ENCODE measurements at places on chromosomes 6 and 20.

DNA sequence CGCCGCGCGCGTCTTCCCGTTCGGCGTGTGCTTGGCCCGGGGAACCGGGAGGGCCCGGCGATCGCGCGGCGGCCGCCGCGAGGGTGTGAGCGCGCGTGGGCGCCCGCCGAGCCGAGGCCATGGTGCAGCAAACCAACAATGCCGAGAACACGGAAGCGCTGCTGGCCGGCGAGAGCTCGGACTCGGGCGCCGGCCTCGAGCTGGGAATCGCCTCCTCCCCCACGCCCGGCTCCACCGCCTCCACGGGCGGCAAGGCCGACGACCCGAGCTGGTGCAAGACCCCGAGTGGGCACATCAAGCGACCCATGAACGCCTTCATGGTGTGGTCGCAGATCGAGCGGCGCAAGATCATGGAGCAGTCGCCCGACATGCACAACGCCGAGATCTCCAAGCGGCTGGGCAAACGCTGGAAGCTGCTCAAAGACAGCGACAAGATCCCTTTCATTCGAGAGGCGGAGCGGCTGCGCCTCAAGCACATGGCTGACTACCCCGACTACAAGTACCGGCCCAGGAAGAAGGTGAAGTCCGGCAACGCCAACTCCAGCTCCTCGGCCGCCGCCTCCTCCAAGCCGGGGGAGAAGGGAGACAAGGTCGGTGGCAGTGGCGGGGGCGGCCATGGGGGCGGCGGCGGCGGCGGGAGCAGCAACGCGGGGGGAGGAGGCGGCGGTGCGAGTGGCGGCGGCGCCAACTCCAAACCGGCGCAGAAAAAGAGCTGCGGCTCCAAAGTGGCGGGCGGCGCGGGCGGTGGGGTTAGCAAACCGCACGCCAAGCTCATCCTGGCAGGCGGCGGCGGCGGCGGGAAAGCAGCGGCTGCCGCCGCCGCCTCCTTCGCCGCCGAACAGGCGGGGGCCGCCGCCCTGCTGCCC is 1.1 kb downstream of the SOX4 start:
- no peaks in the 10 kb centered on the region for H3K27me3 ChIP-seq
- H3K27ac ChIP-seq = peak overlapping the region; percentile 98
- DNase-seq = peak; percentile 60
- H3K4me3 ChIP-seq = peak overlapping the region; percentile 97
- peaks cover 36% of the 10 kb centered on the region for H3K4me1 ChIP-seq
- no peaks in the 10 kb centered on the region for H3K36me3 ChIP-seq

DNA sequence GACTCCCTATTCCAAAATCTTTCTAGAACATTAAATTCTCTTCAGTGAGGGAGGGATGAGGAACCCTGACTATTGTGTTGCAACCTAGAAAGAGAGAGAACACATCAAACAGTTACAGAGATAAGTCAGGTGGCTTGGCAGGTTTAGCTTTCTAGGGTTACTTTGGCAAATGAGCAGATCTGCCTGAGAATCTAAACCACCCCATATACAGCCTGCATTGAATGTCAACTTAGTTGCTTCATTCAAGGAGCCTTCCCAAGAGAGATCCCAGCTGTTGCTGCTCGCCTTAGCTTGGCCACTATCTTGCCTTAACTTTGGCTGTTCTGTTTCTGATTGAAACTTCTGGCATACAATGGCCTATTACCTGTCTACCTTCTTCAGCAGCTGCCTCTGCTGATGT is 74.7 kb upstream of the TCF21 start:
- H3K27me3 ChIP-seq = no peaks in the 10 kb centered on the region
- no peaks in the 10 kb centered on the region for H3K4me1 ChIP-seq
- no peak overlapping the region for H3K27ac ChIP-seq
- no peak for DNase-seq
- no peak overlapping the region for H3K4me3 ChIP-seq

DNA sequence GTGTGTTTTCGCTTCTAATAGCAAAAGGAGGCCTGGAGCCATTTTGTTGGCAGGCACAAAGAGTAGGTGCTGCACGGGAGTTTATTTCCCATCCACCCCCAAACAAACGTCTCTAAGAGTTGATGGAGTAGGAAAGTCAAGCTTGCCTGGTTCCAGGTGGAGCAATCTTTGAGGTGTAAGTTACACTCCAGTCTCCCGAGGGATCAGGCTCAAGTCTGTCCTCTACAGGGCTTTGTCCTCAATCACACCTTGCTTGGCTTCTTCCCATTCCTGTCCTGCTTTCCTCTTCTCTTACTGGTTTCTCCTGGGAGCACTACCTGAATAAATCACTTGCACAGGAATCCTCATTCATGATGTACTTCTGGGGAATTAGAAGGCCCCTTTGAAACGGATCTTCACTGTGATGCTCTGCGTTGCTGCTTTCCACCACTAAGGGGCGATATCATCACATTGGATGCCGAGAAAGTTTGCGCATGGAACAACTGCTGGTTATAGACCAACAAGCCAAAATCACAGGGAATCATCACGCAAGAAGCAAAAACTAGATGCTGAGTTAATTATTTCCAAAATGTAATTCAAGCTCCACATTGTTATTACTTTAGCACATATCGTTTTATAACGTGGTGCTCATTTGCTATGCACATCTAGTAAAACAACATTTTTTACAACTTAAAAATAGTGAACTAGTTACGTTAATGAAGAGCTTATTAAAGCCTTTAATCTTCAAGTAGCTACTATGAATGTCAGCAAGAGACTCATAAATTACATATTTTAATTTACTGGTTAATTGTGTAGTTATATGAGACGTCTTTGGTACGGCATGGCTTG is 156.8 kb downstream of the DNAH8 start:
- peak; percentile 47 for DNase-seq
- H3K4me3 ChIP-seq = no peak overlapping the region
- H3K4me1 ChIP-seq = no peaks in the 10 kb centered on the region
- H3K27me3 ChIP-seq = peaks cover 11% of the 10 kb centered on the region
- H3K27ac ChIP-seq = no peak overlapping the region

DNA sequence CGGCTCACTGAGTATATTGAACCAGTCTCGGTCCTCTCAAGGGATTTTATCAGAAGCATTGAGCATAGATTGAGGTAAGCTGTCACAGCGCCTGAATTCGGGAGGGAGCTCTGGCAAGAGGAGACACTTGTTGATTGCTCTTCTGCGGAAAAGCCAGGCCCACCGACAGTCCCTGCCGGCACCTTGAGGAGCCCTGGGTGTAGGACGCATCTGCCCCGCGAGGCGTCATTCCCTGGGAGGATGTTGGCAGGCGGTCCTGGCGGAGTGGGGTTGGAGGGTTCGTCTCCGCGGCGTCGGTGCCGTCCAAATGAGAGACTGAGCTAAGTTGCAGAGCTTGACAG is 843 bp downstream of the FBXO9 start:
- no peaks in the 10 kb centered on the region for H3K27me3 ChIP-seq
- peak; percentile 52 for DNase-seq
- peak overlapping the region; percentile 69 for H3K4me3 ChIP-seq
- H3K36me3 ChIP-seq = no peaks in the 10 kb centered on the region

GRCh38 chr20:13245250-13245723 is 24.2 kb downstream of the ISM1 start:
- DNase-seq = no peak
- H3K4me3 ChIP-seq = no peak overlapping the region
- no peaks in the 10 kb centered on the region for H3K27me3 ChIP-seq
- no peak overlapping the region for H3K27ac ChIP-seq

- H3K27ac ChIP-seq = no peak overlapping the region
- H3K4me1 ChIP-seq = no peaks in the 10 kb centered on the region
- no peak for DNase-seq
- H3K4me3 ChIP-seq = no peak overlapping the region
Measured at GRCh38 chr6:147135211-147135681, 69.0 kb upstream of the STXBP5 start.

DNA sequence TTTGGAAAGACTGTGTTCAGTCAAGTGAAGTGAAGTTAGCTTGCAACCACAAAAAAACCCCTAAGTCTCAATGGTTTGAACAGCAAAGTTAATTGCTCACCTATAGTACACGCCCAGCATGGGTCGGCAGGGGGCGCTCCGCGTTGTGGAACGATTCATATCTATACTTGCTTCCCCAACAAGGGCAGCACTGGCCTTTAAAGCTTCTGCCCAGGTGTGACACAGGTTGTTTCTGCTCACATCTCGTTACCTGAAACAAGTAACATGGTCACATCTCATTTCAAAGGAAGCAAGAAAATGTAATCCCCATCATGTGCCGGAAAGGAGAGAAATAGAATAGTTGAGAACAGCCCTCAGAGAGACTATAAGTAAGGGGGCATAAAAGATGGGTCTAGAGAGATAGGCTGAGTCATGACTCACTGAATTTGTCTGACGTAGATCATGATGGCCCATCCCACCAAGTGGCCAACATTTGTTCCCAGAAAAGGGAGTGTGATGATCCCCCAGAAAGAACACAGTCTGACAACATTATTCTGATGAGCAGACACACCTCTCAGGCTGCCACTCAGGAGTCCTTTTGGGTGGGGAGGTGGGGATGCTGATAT is 29.0 kb downstream of the HNF4A start:
- no peaks in the 10 kb centered on the region for H3K36me3 ChIP-seq
- peaks cover 20% of the 10 kb centered on the region for H3K4me1 ChIP-seq
- no peak overlapping the region for H3K27ac ChIP-seq
- peak; percentile 91 for DNase-seq
- peaks cover 14% of the 10 kb centered on the region for H3K27me3 ChIP-seq

GRCh38 chr6:43768506-43768860 is 1.5 kb upstream of the VEGFA start:
- no peak overlapping the region for H3K27ac ChIP-seq
- no peak for DNase-seq
- H3K27me3 ChIP-seq = no peaks in the 10 kb centered on the region
- no peaks in the 10 kb centered on the region for H3K36me3 ChIP-seq
- H3K4me3 ChIP-seq = no peak overlapping the region
- H3K4me1 ChIP-seq = no peaks in the 10 kb centered on the region

- no peaks in the 10 kb centered on the region for H3K27me3 ChIP-seq
- H3K4me1 ChIP-seq = no peaks in the 10 kb centered on the region
- DNase-seq = no peak
- H3K27ac ChIP-seq = no peak overlapping the region
Measured at GRCh38 chr6:73302339-73302738, 39.3 kb upstream of the KHDC1 start.

DNA sequence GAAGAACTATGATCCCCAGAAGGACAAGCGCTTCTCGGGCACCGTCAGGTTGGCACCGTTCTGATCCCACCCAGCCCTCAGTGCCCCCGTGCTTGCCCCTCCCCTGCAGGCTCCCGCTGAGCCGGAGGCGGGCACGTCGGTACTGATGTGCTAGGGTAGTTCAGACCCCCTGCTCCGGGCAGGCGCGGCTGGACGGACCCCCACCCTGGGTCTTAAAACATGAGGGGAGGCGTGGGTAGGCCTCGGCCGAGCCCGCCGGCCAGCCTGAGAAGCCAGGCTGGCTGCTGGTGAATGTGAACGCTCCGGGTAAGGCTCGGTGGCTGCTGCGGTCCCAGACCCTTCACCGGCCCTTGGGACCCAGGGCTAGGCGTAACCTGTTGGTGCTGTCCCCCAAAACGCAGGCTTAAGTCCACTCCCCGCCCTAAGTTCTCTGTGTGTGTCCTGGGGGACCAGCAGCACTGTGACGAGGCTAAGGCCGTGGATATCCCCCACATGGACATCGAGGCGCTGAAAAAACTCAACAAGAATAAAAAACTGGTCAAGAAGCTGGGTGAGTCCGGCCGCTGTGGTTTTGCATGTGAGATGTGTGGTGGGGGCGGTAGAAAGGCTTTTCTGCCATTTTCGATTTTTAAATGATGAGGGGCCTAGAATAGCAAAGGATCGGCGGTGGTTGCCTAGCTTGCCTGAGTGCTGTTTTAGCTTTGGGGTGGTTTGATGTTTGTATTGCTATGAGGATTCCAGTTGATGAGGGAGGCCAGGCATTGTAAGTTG is 964 bp downstream of the RPL10A start:
- no peaks in the 10 kb centered on the region for H3K36me3 ChIP-seq
- no peak for DNase-seq
- no peaks in the 10 kb centered on the region for H3K27me3 ChIP-seq

GRCh38 chr6:26295691-26296555 is 69.1 kb upstream of the BTN3A2 start:
- H3K27me3 ChIP-seq = no peaks in the 10 kb centered on the region
- H3K4me1 ChIP-seq = peaks cover 3% of the 10 kb centered on the region
- peak; percentile 27 for DNase-seq
- no peak overlapping the region for H3K27ac ChIP-seq

DNA sequence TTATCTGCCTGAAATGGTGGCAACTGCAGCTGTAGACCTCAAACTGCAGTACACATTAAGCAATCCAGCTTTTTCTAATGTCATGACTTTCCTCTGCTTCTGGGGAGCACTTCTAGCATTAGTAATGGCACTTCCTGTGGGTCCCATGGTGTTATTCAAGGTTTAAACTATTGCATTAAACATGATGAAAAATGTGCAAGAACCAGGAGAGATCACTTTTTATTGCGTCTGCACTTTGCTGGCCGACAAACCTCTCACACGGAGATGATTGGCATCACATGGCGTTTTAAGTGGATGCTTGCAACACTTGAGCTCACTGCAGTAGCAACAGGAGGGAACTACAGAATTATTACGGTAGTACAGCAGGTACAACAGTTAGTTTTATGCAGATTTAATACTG is 148.4 kb downstream of the HIVEP2 start:
- H3K4me1 ChIP-seq = no peaks in the 10 kb centered on the region
- no peaks in the 10 kb centered on the region for H3K36me3 ChIP-seq
- no peaks in the 10 kb centered on the region for H3K27me3 ChIP-seq
- no peak for DNase-seq
- no peak overlapping the region for H3K27ac ChIP-seq
- no peak overlapping the region for H3K4me3 ChIP-seq

DNA sequence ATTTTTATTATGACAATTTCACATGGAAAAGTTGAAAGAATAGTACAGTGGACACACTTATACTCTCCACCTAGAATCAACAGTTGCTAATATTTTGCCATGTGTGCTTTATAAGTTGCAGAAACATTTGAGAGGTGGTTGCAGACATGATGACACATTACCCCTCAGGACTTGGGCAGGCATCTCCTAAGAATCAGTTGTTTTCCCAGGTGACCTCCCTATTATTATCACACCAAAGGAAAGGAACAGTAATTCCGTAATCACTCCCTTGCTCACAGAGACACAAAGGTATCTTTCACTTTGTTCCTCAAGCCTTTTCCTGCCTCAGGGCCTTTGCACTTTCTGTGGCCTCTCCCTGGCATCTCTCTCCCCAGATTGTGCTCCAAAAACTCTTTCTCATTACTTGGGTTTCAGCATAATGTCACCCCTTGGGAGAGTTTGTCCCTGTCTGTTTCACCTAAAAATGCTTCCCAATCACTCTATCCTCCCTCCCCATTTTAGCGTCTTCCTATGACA is 5.9 kb upstream of the SULF2 start:
- H3K27ac ChIP-seq = peak overlapping the region; percentile 61
- H3K4me3 ChIP-seq = no peak overlapping the region
- no peak for DNase-seq
- H3K4me1 ChIP-seq = peaks cover 12% of the 10 kb centered on the region
- H3K36me3 ChIP-seq = no peaks in the 10 kb centered on the region
- H3K27me3 ChIP-seq = no peaks in the 10 kb centered on the region

Data from transverse colon (tissue), 4 donors.